Bone marrow (tissue), 2 donors: ENCODE measurements at places on chromosomes 5 and 9.

GRCh38 chr5:139110526-139111168, 87.5 kb downstream of the SIL1 start:
- DNase-seq = no peak

- no peak for DNase-seq
These were observed 1.0 kb upstream of the UBTD2 start for GRCh38 chr5:172284611-172284980.

- DNase-seq = no peak
These were observed 6.7 kb downstream of the DDX31 start for GRCh38 chr9:132663117-132663516.

DNA sequence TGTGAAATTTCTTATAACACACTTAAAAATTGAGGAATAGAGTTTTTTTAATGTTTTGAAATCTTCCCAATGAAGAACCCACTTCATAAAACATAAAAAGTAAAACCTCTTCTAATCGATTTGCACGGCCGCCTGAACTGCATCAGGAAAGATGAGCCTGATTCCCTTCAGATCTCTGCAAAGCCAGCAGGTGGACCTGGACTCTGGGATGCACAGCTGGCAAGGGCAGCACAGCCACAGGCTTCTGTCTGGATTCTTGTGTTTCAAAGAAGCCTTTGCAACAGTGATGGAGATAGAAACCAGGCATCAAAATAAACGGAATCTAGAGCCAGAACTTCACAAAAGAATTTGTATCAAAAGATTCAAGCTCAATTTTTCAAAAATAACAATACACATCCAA, 36.0 kb upstream of the SPATA31C2 start:
- DNase-seq = no peak
